Bronchial epithelial cell (primary cell): ENCODE measurements at places on chromosomes 12 and 14.
A peak's percentile ranks its signal among the peaks of the same experiment; 100 is the strongest.

- no peak for DNase-seq
Measured at GRCh38 chr14:101233808-101234207, 327.5 kb upstream of the DIO3 start.

- DNase-seq = peak; percentile 60
Measured at GRCh38 chr14:65226824-65227604, 124.7 kb upstream of the MAX start.

DNA sequence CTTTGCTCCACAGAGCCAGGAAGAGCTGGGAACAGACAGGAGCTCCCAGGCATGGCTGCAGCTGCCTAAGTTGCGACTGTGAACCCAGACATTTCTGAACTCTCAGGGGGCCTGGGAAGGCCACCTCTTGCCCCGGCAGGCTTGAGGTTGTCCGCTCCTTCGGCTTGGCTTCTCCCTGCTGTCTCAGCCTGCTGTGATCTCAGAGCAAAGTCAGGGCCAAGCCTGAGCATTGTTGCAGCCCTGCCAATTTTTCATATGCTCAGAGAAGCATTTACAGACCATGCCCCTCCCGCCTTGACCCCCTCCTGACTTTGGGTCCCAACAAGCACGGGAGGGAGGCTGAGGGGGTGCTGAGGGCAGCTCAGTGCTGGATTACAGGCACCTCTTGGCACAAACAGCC lies 1439.1 kb upstream of the FLRT2 start:
- no peak for DNase-seq

DNA sequence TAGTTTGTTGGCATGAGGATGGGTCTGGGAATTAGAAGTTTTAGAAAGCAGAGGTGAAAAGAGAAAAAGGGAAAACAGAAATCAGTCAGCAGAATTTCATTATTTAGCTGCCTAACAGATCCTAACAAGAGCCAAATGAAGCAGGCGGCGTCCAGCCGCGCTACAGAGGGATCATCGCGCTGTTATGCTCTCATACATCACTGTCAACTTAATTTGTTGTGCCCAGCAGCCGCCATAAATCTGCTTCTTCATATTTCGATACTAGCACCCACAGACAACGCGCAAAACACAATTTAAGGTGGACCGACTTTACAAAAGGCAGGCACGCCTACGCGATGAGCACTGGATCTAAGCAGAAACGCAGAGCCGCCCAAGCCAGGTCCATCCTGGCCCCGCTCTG lies 66.7 kb downstream of the SETD3 start:
- no peak for DNase-seq
